KBM-7 (cell line): ENCODE measurements at places on chromosomes 16 and 17.

GRCh38 chr16:46606231-46606630 is 14.9 kb downstream of the SHCBP1 start:
- no peak for DNase-seq

GRCh38 chr17:72978593-72979218 is 113.8 kb downstream of the SLC39A11 start:
- DNase-seq = no peak

DNA sequence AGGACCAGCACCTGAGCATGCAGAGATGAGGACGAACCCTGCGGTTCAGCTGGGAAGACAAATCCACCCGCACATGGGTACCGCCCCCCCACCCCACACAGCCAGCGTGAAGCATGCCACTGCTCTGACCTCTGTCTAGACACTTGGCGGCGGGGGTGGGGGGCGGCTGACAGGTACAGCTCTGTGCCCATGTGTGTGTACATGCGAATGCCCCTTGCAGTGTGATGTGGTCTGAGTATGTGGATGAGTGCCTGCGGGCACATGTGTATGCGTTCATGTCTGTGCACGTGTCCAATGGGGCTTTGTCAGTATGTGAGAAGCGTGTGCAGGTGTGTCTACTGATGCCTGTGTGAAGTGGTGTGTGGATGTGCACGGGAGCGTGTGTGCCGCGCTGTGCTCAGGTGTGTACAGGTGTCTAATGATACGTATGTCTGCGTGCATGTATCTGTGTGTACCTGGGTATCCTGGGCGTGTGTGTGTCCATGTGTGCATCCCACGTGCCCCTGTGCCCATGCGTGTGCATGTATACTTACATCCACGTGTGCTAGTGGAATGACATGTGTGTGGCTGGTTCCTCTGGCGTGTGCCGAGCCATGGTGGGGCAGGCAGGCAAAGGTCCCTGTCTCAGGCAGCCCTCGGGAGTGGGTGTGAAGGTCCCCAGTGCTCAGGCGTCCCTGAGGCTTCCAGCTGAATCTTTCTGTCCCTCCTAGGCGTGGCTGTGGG is 636 bp upstream of the RAP1GAP2 start:
- peak; percentile 20 for DNase-seq

GRCh38 chr17:59026176-59026939 is 80.3 kb downstream of the TRIM37 start:
- DNase-seq = no peak

DNA sequence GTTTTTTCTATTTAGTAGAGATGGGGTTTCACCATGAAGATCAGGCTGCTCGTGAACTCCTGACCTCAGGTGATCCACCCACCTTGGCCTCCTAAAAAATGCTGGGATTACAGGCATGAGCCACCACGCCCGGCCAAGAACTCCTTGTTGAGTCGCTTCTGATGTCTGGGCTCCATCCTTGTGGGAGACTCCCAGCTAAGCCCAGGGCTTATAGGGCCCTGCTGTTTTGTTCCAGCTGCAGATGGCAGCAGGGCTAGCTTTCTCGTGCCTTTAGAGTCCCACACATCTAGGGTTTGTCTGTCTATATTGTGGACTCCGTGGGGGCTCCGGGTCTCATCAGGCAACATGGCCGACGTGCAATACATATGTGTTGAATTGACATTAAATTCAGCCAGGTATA is 39.3 kb upstream of the MED9 start:
- DNase-seq = no peak

DNA sequence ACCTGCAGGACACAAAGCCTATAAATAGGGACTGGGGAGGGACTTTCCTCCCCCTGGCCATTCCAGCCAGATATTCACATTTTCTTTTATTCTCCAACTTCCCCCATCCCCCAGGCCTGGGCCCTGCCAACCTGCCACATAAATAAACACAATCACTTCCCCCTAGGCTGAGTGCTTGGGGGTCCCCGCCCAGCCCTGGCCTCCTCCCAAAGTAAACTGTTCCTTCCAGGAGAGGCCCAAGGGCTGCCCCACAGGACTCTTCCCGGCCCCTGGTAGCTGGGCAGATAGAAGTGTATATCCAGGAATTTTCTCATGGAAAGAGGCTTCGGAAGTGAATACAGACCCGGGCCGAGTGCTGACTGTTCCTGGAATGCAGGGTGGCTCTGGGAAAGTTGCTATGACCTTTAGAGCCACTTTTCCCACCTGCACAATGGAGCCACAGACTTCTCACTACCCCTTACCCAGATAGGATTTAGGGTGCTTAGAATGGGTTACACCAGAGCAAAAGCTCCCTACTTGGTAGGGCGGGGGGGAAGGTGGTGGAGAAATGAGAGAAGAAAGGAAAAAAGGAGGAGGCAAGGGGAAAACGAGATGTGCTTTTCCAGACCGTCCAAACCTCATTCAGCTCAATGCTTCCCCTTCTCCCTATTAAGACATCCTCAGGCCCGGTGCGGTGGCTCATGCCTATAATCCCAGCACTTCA is 8.5 kb downstream of the CSF3 start:
- no peak for DNase-seq

DNA sequence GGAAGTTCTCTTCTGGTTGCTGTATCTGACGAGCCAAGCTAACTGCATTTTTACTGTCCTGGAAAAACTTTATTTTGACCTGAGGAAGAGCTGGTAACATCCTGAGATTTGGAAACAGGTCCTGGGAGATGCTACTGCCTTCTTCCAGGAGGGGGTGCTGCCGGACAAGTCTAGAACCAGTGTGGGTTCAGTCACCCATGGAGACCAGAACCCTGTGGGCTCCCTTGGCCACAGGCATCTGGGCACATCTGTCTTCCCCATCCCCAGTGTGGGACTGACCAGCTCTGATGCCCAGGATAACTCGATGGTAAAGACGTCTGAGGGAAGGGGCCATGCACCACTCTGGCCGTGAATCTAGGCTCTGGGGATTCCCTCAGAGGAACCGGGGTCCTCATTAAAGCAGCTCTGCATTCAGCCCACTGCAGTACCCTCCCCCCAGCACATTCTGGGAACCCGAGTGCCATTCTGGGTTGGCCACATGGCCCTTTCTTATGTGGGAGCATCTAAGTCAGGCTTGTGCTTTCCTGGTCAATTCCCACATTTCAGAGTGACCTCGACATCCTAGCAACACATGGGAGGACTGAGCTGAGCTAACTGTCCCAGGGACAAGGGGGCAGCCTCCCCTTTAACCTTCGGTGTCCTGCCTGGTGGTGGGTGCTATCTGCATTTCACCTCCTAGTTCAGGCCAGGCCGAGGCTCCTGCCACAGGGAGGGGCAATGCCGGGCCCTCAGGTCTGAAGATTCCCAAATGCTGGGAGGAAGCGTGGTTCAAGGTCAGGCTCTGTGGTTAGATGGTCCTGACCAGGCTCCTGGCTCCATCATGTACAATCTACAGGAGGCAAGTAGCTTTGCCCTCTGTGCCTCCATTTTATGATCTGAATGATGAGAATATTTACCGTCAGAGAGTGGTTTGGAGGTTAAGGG is 6.4 kb downstream of the C16orf86 start:
- DNase-seq = peak; percentile 73

- DNase-seq = no peak
Measured at GRCh38 chr17:1162116-1162855, 17.5 kb downstream of the ABR start.

DNA sequence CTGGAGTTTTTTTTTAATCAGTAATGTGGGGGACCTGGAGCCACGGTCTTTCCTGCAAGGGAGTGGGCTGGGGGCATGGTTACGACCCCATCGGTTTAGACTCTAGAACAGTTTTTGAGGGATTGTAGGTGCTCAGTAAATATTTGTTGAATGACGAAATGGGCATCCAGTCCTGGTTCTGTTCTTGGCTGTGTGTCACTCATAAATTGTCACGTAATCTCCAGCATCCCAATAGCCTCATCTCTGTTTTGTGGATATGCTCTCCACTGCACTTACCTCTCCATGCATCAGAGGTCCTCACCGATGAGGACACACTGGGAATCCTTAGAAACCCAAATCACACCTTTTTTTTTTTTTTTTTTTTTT is 497 bp upstream of the SLC38A7 start:
- DNase-seq = no peak

DNA sequence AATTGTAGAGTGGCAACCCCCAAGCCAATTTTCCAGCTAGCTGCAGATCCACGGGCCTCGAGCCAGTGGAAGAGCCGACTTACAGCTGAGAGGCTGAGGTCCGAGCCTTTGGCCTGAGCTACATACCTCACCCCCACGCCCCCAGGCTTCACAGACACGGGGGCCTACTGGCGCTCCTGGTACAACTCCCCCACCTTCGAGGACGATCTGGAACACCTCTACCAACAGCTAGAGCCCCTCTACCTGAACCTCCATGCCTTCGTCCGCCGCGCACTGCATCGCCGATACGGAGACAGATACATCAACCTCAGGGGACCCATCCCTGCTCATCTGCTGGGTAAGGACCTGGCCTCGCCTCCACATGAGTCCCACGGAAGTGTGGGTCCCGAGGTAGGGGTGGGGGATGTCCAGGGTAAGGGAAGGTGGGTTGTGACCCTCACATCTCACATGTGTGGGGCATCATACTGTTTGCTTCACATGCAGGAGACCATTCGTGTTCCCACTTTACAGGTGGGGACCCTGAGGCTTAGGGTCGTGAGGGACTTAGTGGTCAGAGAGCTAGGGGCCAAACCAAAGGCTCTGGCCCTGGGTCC is 3.4 kb downstream of the ACE start:
- DNase-seq = no peak

GRCh38 chr17:47807421-47807820 is 14.2 kb downstream of the OSBPL7 start:
- DNase-seq = no peak

DNA sequence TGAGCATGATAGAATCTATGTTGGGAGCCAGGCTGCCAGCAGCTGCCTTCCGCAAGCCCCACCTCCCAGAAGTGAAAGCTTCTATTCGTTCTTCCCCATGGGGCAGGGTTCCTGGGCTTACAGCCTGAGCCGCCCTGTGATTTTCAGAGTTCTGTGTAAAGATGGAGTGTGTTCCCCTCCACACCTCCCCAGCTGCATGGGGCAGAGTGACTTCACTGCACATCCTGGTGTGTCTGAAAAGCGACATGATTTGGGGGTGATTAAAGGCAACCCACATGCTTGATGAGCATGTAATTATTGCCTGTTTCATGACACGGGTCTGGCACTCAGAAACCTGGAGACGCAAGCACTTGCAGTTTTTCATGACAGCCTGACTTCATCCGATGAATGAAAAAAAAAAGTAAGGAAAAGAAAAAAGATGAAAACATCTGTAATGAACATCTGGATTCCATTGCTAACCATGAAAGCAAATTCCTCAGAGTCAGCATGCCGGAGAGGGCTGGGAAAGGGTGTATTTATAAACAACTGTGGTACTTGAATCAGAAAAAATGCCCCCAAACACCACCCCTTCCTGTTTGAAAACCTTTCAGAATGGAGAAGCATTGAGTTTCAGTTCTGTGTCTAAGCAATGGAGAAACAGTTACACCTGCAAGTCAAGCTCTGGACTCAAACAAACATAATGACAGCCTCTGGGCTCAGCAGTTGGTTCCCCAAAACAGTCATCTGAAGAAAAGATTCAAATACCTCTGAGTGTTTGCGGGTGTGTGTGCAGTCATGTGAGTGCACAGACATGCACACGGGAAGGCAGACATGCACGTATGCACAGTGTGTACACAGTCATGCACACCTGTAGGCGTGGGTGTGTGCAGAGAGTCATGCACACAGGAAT is 266.0 kb downstream of the ENGASE start:
- DNase-seq = no peak

DNA sequence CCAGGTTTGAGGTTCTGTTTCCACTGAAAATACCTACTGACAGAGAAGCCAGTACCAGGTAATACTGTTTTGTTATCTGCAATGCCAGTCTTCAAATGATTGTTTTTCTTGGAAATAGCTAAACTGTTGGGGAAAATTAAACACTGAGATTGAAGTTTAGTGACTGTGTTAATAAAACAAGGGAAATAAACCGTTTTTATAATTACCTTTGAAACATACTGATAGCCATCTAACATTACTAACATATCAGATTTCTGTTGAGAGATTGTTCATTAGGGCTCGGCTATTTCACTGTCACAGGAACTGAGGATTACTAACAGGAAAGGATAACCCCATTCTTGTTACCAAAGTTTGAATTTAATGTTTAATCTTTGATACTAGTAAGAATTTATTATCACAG is 42.1 kb downstream of the CYB5B start:
- no peak for DNase-seq

- no peak for DNase-seq
Measured at GRCh38 chr17:79203016-79203415, 128.4 kb downstream of the ENGASE start.

DNA sequence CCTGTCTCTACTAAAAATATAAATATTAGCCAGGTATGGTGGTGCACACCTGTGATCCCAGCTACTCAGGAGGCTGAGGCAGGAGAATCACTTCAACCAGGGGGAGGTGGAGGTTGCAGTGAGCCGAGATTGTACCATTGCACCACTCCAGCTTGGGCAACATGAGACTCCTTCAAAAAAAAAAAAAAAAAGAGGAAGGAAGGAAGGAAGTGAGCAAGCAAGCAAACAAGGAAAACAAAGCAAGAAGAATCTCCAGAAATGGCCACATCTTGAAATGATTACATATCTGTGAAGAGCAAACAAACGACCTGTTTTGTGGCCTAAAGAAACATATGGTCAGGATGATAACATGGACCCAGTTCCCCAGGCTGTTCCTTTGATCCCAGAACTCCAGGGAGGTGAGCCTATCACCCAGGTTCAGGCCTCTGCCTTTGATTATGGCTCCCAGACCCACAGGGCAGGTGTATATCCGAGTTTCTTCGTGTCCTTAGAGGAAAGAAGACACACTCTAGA is 8.9 kb downstream of the ACOX1 start:
- peak; percentile 53 for DNase-seq
